Gastroesophageal sphincter (tissue), 4 donors: ENCODE measurements at places on chromosomes 6 and 20.

DNA sequence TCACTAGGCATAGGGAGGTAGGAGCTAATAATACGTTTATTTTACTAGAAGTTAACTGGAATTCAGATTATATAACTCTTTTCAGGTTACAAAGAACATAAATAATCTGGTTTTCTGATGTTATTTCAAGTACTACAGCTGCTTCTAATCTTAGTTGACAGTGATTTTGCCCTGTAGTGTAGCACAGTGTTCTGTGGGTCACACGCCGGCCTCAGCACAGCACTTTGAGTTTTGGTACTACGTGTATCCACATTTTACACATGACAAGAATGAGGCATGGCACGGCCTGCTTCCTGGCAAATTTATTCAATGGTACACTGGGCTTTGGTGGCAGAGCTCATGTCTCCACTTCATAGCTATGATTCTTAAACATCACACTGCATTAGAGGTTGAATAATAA lies 1.1 kb downstream of the HFE start:
- peak; percentile 47 for ATAC-seq

GRCh38 chr6:113564371-113565171 lies 292.6 kb upstream of the MARCKS start:
- peak; percentile 92 for ATAC-seq

DNA sequence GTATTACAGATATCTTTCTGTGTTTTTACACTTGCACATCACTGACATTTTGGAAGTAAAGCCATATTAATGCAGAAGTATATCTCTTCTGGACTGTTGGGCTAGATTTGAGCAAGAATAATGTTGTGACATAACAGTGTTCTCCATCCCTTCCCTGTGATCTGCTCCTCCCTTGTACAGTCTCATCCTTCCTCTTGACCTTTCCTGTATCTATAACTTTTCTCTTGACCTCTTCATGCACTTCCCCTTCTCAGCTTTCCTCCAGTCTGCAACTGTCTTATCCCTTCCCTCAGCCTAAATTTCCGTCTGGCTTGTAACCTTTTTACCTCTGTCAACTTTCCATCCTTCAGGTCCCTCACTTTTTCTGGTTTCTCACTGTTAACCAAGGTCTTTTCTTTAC lies 29.8 kb downstream of the NCOA3 start:
- no peak for ATAC-seq

GRCh38 chr6:42781796-42782688 lies at the start of gene BICRAL:
Gene BICRAL (plus strand): TSS chr6:42782052. CDS start chr6:42822023, 39,971 bp downstream.
- peak; percentile 39 for ATAC-seq

DNA sequence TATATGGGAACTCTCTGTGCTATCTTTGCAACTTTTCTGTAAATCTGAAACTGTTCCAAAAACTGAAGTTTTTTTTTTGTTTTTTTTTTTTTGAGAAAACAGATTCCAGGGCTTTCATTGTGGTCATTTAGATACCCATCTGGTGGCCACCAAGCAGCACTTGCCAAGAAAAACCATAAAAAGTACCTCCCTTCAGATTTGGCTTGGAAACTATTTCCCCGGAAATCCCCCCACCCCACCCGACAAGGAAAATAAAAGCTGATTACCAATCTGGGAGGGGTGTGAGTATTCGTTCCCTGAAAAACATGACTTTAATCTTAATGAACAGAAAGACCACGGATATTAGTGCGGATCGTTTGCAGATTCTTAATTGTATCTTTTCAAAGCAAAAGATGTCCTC lies 1.9 kb downstream of the NFATC2 start:
- ATAC-seq = no peak
